NCI-H1105 (cell line): ENCODE measurements at places on chromosomes 11 and 22.

- no peak for DNase-seq
Measured at GRCh38 chr22:50184004-50184901, 1.5 kb upstream of the TRABD start.

DNA sequence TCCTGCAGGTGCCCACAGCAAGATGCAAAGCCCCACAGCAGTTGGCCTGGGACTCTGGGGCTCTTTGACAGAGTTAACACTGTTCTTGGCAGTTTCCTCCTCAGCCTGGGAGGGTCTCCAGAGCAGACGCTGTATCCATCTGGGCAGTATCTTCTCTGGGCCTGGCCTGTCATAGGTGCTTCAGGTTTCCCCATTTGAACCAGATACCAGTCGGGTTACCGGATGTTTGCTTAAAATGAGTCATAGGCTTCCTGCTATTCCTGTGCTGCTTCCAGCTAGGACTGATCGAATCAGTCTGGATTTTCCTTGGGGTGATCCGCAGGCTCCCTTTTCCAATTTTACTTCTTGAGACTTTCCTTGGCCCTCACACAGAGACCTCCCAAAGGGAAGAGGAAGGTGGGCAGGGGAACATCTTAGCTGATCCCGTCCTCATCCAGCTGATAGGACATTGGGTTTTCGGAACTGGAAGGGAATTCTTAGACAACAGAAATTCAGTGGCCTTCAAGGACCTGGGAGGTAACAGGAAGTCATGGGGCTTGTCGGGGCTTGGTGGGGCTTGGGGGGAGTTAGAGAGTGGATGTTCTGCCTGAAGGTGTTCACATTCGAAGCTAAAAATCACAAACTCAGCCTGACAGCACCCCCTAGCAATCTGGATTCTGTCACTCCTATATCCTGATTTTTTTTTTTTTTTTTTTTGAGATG, 2.4 kb upstream of the RANGAP1 start:
- DNase-seq, result no peak

- DNase-seq, result no peak
Measured at GRCh38 chr11:9747828-9748227, 84.0 kb downstream of the SWAP70 start.

DNA sequence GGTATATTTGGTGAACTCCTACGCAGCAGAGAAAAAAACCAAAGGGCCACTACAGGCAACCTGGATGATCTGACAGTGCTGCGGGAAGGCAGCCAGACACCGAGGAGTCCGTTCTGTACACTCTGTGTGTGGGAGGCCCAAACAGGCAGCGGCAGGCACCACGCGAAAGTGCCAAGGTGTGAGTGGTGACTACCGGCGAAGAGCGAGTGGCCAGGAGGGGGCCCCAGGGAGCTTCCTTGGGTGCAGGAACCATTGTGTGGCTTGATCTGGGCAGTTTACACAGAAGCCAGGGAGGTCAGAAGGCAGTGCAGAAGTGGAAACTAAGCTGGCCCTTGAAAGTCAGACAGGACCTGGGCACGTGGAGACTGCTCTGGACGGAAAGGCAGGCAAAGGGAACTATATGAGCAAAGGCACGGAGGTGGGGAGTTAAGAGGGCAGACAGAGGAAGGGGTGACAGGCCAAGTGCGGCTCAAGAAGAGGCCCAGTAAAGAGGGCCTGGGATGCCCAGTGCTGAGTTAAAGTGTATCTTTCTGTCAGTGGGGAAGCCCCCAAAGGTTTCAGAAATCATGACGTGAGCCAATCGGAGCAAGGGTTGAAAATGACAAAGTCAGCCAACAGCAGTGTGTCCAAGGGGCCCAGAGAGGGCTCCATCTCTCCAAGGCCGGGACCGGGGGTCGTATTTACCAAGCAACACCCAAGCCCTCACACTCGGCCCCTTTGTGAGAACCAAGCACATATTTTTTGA, 10.6 kb downstream of the TMEM184B start:
- no peak for DNase-seq

- DNase-seq, result no peak
Measured at GRCh38 chr11:5631969-5632635, 7.3 kb downstream of the TRIM34 start.

- no peak for DNase-seq
Measured at GRCh38 chr22:44047891-44048301, 23.8 kb downstream of the PARVB start.

GRCh38 chr11:76074148-76075095, 131.9 kb downstream of the WNT11 start:
- DNase-seq, result no peak

GRCh38 chr11:33866936-33867335, 24.9 kb downstream of the LMO2 start:
- no peak for DNase-seq

DNA sequence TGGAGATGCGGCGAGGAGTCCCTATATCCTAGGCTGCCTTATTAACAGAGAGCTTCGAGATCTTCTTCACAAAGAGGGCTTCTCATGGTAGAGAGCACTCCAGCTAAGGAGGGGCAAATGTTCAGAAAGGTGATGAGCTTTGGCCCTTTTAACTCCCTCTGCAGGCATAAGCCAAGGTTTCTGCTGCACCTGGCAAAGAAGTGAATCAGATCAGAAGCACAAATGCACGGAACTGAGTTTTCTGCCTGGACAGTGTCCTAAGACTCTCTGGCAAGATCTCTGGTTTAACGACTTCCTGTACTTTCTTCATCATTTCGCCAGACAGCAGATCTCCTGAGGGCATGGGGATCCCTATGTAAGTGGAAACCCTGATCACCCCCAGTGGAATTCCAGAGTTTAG, 37.2 kb downstream of the POU2AF3 start:
- no peak for DNase-seq

- DNase-seq, result no peak
Measured at GRCh38 chr11:126841999-126842398, 158.6 kb downstream of the KIRREL3 start.

DNA sequence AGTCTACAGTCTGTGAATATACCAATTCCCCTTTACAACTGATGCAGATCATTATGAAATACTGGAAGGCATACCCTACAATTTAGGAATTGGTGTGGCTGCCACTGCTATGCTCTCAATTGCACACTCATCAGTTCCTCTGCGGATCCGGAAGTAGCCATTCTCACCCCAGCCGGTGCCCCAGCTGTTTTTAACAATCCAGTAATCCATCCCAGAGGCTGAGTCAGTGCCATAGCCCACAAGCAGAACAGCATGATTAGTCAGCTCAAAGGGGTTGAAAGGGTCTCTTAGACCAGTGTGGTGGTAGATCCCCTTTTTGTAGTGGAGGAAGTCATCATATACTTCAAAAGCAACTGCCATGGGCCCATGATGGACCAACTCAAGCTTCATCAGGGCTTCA, 43.6 kb downstream of the CTSC start:
- DNase-seq, result no peak

DNA sequence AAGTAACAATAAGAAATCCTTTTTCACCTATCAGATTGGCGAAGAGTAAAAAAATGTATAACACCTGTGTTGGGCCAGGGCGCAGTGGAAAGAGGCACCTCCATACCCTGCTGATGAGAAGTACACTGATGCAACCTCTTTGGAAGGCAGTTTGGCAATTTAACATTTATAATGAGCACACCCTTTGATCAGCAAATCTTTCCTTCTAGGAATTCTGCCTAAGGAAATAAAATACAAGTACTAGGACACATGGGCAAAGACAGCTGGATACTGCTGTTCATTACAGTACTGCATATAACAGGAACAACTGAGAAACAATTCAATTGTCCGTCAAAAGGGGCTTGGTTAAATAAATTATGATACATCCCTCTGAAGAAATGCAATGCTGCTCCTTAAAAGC, 110.1 kb downstream of the RPL27A start:
- no peak for DNase-seq

- DNase-seq, result no peak
Measured at GRCh38 chr11:47918882-47919495, 61.4 kb upstream of the PTPRJ start.

- DNase-seq, result no peak
Measured at GRCh38 chr11:82976786-82977185, 75.2 kb downstream of the DDIAS start.

GRCh38 chr11:34585304-34585734, 35.6 kb upstream of the EHF start:
- no peak for DNase-seq

DNA sequence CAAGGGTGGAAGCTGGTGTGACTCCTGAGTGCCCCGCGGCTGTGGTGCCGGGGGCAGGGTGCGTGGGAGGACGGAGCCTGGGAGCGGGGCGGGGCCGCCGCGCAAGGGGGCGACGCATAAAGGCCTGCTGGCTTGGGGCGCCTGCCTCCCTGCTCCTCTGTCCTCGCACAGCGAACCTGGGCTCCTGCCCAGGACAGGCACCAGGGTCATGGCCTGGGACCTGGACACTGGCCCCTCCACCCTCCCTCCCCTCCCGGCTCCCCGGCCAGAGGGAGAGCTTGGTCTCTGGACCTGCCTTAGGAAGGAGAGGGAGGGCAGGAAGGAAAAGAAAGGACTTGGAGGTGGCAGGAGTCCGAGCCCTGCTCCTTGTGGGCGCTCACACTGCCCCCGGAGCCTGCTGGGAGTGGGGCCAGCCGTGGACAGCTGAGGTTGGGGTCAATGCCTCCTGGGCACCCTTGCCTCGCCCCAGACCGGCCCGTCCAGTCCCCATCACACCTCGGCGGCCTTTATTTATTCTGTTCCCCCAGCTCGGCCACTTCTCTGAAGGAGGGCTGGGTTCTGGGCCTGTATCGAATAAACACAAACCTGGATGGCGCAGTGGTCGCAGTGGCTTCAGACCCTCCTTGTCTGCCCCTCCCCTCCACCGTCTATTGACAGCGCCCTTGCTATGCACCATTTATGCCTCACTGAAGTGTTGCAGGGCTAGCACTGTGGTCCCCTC, 8.7 kb downstream of the SLC16A8 start:
- DNase-seq, result no peak

DNA sequence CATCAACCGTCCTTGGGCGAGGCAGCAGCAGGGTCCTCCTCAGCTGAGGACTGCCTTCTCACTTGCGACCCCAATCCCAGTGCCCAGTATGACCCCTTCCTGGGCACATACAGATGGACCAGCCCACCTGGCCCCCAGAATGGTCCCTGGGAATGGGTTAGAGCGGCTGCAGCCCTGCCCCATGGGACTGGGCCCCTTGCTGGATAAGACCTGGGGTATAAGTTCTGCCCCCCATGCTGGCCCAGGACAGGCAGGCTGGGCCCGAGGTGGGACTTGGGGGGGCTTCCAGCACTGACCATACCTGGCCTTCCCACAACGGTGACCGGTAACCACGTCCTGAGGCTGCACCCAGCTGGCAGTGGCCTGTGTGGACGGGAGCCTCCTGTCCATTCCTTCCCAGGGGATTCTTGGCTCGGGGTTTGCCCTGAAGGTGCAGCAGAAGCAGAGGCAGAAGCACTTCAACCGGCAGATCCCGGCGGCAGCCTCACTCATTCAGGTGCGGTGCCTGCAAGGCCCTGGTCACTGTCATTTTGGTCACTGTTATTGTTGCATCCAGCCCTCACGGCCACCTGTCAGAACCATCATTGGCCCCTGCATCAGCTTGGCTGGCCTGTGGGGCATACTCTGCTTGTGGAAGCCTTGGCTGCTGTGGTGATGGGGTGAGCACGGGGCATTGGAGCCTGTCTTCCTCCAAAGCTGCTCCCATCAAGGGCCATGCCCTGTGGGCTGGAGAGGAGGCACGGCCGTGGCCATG, 114.8 kb downstream of the KCNQ1OT1 start:
- DNase-seq, result no peak

DNA sequence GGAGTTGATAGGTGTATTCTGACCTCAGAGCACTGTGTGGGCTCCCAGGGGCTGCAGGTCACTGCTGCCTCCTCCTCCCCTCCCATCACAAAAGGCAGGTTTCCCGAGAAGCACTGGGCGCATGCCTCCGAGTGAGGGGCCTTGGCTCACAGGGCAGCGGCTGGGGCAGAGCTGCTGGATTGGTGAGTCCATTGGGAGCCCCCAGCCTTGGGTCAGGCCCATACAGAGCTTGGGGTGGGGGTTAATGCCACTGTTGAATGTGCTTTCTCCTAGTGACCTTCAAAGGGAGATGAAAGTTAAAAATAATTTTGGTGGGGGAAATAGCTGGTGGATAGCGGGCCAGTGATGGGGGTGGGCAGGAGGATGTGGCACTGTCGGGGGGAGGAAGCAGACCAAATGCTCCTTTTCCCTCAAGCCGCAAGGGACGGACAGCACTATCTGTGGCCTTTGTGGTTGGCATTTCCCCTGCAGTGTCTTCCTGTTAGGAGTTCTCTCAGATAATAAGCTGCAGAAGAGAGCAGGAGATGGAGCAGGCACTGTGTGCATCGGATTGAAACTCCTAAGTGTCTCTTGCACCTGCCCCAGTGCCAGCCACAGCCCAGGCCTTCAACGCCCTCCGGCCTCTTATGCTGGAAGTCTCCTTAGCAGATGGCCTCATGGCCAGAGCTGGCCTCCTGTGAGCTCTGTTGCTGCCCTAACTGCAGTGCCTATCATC, 3.2 kb downstream of the TUBA8 start:
- no peak for DNase-seq

GRCh38 chr11:115286614-115287013, 217.6 kb downstream of the CADM1 start:
- no peak for DNase-seq
